Stimulated activated CD8-positive, alpha-beta memory T cell treated with anti-CD3 and anti-CD28 coated beads, Interleukin-7, amount 100 ng/mL, for 4 hours (primary cell): ENCODE measurements at places on chromosomes 12 and 14.

DNA sequence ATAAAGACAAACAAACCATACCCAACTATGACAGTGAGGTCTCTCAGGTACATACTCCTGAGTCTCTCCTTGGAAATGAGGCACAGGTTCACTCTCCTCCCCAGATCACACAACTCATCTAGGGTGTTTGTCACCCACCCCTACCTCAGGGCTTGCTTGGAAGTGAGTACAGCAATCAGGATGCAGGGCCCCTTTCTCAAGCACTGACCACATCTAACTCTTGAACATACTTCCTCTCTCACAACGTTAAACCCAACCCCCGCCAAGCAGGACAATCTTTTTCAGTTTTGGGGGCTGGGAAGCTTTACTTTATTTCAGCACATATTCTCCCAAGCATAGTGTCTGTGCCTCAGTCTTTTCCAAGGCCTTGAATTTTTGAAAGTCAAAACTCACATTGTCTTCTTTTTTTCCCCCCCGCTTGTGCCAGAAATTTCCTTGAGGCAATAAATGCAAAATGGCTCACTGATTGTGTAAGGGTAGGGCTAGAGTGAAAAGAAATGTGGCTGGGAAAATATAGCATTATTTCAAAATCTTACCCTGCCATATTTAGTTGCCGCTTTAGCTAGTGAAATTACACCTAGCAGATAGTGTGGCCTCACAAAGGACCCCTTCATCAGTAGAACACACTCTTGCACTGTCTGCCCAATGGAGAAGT lies 2.4 kb upstream of the GPR65 start:
- DNase-seq = no peak

DNA sequence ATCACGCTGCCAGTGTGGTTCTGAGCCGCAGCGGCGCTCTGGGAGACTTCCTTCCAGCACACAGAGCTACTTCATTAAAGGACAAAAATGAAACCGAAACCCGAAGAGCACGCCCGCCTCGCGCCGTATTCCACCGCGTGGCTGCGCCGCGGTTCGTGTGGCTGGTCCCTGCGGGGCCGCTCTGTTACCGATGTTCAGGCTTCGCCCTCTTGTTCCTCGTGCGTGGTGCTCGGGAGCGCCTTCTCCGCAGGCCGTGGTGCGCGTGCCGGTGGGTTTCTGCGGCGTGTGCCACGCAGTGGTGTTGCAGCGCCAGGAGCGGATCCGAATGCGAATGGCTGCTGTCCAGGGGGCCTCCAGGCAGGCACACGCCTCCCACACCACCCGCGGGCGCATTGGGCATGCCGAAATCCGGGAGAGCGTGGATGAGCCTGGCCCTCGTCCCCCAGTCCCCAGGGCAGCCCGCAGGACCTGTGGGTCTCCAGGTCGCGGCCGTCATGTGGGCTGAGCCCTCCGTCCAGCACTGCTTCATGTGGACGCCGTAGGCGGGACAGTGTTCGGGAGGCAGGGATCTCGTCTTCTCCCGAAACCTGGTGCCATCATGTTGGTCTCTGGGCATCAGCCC lies 91.2 kb downstream of the ADGRD1 start:
- DNase-seq = no peak

DNA sequence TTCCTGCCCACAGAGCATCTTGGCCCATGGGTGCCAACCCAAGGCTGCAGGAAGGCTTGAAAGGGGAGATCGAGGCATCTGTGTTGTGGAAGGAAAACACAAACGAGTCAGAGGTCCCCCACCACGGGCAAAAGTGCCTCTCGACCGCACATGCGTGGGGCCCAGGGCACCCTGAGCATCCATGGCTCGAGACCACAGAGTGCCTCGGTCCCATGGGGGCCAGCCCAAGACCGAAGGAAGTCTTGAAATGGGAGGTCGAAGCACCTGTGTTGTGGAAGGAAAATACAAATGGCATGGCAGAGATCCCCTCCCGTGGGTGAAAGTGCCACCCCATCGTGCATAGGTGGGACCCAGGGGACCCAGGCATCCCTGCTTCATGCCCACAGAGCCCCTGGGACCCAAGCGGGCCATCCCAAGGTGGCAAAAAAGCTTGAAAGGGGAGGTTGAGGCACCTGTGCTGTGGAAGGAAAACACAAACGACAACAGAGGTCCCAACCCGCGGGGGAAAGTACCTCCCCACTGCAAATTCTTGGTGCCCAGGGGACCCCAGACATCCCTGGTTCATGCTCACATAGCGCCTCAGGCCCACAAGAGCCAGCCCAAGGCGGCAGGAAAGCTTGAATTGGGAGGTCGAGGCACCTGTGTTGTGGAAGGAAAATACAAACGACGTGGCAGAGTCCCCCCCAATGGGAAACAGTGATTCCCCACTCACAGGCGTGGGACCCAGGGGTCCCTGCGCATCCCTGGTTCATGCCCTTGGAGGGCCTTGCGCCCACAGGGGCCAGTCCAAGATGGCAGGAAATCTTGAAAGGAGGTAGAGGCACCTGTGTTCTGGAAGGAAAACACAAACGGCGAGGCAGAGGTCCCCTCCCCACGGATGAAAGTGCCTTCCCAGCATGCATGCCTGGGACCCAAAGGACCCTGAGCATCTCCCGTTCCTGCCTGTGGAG lies 373.0 kb downstream of the ALG10 start:
- DNase-seq = no peak

GRCh38 chr12:121630791-121631355 lies 4.5 kb downstream of the ORAI1 start:
- no peak for DNase-seq

DNA sequence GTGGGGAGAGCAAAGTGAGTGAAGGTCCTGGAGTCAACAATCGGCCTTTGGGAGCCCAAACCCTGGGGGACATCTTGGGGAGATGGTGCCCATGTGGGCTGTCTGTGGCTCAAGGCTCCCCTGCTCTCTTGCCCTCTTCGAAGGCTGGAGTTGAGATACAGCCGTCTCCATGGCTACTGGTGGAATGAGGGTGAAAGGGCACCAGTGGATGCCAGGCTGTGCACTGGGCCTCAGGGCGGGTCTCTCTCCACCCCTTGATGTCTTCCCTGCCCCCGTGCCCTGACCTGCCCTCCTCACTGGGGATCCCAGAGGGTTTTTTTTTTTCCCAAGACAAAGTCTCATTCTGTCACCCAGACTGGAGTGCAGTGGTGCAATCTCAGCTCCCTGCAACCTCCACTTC lies 2.0 kb upstream of the ANKRD9 start:
- DNase-seq = no peak

DNA sequence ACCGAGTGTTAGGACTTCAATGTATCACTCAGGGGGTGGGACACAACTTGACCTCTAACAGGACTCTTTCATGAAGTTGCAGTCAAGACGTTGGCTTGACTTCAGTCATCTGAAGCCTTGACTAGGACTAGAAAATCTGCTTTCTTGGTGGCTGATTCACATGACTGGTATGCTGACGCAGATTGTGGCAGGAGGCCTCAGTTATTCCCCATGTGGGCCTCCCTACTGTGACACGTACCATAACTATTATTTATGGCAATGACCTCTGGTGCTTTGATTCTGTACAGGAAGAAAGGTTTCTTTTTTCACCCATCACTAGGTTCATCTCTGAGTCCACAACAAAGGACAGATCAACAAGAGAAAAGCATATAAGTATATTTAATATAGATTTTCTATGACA lies 270.4 kb downstream of the NEDD1 start:
- DNase-seq = no peak

DNA sequence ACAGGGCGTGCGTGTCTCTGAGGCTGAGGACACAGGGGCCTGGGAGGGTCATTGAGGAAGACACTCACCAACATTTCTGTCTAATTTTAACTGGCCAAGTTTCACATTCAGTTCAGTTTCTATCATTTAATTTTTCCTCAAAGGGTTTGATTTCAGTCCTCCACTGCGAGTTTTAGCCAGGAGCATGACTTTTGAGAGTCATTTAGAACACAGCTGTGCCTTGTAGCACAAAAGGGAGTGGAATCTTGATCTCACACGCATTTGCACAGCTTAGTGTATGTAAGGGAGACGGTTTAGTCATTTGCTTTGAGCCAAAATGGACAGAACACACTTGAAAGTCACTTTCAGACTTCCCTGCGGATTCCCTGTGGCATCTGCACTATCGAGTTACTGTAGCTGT lies 1090.8 kb downstream of the BCL11B start:
- no peak for DNase-seq

- DNase-seq = no peak
These were observed 124.4 kb upstream of the PRMT8 start for GRCh38 chr12:3366451-3367110.

- no peak for DNase-seq
These were observed 214.2 kb downstream of the GLT1D1 start for GRCh38 chr12:129067491-129067890.

DNA sequence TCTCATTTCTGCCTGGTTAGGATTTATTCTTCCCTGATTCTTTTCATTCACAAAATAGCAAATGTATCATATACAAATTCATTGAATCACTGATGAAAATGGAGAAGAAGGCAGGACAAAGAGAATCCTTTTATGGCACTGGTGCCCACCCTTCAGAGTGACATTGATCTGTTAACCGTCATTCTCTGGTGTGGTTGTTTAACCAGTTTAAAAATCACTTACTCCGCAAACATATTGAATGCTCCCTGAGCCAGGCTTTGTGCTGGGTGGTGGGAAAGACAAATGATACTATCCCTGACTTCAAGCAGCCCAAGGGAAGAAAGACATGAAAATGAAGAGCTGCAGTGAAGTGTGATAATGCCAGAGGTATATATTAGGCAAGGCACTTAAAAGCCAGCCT lies 187.5 kb upstream of the SLC38A2 start:
- no peak for DNase-seq

- no peak for DNase-seq
These were observed 96.9 kb upstream of the TMPO start for GRCh38 chr12:98418357-98419075.

DNA sequence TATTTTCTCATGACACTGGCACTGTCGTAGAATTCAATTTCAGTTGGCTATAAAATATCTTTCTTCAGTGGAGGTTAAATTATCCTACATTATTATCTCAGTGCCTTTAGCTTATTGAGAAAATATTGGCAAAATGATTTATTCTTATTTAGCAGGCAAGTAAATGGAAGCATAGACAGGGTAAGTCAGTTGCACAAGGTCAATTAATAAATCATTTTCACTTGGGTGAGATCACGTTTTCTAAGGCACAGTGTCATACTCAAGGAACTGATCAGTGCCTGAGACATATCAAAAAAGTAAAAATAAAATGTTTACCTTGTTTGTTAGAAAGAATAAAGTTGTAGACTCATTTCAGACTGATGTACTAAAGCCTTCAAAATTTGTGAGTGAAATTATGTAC lies 95.0 kb downstream of the ACSS3 start:
- DNase-seq = no peak

DNA sequence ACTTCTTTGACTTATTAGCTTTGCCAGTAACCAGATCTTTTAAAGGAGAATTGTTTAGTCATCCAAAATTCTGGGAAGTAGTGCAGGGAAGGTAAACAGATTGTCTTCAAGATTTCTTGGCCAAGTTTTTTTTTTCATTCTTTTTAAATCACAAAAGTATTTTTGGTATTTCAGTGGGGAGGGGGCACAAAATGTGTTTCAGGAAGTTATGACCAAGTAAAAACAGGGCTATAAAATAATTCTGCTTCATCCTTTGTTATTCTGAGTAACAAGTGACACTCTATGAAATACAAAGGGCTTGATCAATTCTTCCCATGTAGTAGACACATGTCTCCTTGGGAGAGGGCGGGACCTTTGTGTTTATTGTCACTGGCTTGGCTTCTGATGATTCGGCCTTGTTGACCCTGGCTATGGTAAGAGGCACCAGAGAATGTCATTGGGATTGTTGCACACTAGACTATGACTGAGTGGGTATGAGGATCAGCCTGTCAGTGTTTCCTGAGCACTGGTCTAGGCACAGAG lies 55.4 kb downstream of the SUSD6 start:
- no peak for DNase-seq

- no peak for DNase-seq
These were observed 105.8 kb downstream of the PRKD1 start for GRCh38 chr14:29821661-29822429.
